ENCODE measurements at places on chromosomes 5 and 9.

- DNase-seq: no peak
Measured at GRCh38 chr5:19577882-19578281, 410.1 kb downstream of the CDH18 start.

DNA sequence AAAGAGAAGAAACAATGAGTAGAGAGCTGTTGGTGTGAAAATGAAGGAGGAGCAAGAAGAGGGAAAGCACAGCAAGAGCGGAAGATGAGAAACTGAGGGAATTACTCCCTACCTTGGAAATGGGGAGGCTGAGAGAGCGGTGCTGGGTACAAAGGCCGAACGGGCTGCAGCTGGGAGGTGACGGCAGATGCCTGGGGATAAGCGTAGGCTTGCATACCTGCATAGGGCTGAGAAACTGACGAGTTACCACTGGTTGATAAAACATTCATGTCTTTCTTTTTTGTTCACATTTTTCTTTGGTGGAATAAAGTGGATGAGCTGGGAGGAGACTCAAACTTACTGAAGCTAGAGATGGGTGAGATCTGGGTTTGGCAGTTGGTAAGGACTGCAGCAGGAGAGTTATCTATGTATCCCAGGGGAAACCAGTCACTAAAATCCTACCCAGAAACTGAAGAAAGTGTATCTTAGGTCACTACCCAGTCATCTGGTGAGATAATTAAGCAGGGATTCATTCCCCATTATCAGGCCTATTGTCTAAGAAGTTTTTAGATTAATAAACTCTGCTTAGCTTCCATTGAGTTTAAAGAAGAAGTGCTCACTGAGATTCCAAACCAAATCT, 34.8 kb downstream of the FKBP15 start:
- DNase-seq: no peak

GRCh38 chr5:136129445-136129844, 3.2 kb upstream of the SMAD5 start:
- no peak for DNase-seq

- no peak for DNase-seq
Measured at GRCh38 chr5:81639556-81639955, 111.3 kb downstream of the SSBP2 start.

GRCh38 chr5:167348251-167348926, 943.1 kb upstream of the WWC1 start:
- DNase-seq: no peak

- DNase-seq: no peak
Measured at GRCh38 chr9:71683598-71684235, 84.6 kb downstream of the CEMIP2 start.

DNA sequence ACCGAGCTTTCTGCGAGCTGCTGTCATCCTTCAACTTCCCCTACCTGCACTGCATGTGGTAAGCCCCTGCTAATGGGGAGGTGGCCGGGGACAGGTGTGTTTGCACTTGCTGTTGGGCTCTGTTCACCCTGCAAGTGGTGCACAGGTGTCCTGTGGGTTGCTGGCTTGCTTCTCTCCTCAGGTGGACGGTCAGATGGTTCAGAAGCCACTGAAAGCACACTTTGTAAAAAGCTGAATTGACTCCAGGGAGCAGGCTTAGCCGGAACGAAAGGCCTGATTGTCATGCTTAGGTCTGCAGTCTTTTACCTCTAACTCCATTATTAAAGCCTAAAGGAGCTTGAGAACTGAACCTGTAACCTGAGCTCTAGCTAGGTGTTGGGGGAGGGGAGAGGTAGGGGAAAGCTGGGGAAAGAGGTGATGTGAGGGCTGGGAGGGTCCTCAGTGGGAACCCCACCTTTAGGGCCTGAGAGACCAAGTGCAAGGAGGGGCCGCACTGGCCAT, 37.6 kb downstream of the ACER2 start:
- no peak for DNase-seq

DNA sequence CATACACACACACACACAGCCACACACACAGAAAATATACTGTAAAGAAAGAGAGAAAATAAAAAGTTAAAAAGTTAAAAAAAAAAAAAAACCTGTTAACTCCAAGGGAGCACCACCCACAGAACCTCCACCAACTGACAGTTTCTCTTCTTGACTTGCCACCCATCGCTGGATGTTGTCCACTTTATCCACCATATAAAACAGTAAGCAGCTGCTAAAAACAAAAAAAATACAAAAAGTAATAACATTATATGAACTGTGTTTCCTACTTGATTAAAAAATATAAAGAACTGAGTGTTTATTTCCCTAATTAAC, 1.2 kb downstream of the PURA start:
- no peak for DNase-seq

GRCh38 chr9:18327121-18327520, 146.8 kb upstream of the ADAMTSL1 start:
- no peak for DNase-seq

GRCh38 chr9:117825609-117826347, 121.6 kb downstream of the TLR4 start:
- peak; percentile 23 for DNase-seq

- no peak for DNase-seq
Measured at GRCh38 chr5:73447530-73448462, 781 bp downstream of the FOXD1 start.

GRCh38 chr5:124783794-124784193, 37.4 kb upstream of the ZNF608 start:
- DNase-seq: no peak

GRCh38 chr5:13217636-13218035, 726.9 kb downstream of the DNAH5 start:
- DNase-seq: no peak

DNA sequence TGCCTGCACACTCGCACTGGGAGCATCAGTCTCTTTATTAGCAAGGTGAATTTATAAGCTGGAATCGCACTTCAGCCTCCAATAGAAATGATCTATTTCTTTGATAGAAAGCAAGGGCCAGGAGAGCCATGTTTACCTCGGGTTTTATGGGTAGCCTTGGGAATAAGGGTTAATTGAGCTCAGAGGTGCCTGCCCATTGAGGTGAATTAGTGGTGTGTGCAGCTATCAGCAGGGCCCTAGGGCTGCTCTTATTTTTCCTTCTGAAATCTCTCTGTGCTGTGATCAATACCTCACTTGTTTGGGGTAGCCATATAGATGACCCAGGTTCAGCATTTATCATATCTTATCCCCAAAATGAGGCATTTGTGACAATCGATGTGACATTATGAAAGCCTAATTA, 297.8 kb downstream of the EBF1 start:
- DNase-seq: no peak
